ENCODE measurements at places on chromosomes 12 and 14.

DNA sequence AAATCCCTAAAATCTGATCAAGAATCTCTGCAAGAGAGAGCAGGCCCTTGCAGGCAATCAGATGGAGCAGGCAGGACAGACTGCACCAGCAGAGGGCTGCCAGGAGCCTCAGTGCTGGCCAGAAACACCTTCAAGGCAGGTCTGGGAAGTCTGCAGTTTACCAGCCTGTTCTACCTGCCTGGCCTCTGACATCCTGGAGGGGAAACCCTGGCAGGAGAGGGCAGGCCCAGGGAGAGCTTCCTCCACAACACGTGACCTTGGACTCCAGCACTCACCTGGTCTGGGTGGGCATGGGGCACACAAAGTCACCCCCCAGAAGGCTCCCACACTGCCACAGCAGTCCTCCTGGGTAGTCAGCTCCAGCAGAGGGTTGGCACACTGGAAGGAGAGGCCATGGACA is 56.0 kb downstream of the ISCA2 start:
- no peak for DNase-seq

DNA sequence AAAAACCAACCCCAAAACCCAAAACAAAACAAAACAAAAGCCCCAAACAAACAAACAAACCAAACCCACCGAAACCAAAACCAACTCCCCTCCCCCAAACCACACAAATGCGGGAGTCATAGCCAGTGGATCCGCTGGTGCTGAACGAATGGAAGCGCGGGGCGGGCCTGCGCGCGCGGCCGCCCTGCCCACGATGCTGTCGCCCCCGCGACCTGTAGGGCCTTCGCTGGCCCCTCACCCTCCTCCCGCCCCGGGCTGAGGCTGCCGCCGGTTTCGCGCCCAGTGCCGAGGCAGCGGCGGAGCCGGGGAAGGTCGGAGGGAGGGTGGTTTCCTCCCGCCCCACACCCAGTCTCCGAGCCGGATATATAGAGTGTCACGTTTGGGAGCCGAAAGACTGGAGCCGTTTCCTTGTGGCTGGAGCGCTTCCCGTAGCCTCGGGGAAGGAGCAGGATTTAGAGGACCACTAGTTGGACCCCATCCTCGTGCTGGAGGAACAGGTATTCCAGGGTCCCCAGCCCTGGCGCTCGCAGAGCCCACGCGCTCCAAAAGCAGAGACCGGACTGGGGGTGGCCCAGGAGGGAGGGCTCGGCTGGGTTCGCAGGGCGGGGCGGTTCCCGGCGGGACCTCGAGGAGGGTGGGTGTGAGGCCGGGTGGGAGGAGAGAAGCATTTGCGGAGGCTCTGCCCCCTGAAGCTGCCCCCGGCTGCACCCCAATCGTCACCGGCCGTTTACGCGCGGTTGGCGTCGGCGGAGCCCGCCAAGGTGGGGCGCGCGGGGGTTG is at the start of gene FAR2:
TSS of gene FAR2 (plus strand) at position 368 of the 780 bp plus-strand sequence. CDS start 121,172 bp downstream, outside the sequence.
- DNase-seq, result peak; percentile 76

DNA sequence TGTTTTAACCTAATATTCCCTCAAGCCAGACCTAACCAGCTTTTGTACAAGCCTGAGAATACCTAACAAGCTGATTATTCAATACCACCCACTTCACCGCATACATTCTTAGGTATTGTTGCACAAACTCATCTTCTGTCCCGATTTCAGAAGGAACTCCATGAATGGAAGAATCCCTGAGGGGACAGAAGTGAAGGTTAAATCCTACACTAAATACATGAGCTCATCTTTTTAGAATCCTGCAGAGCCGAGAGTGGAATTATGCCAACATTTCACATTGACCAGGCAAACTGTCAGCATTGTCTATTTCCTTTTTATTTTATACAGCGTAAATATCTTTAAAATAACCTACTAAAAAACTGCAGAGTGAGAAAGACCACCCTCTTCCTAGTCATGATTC is 140.7 kb upstream of the PRICKLE1 start:
- no peak for DNase-seq

- DNase-seq, result peak; percentile 83
Measured at GRCh38 chr12:83823386-83824045, 1089.1 kb downstream of the SLC6A15 start.

DNA sequence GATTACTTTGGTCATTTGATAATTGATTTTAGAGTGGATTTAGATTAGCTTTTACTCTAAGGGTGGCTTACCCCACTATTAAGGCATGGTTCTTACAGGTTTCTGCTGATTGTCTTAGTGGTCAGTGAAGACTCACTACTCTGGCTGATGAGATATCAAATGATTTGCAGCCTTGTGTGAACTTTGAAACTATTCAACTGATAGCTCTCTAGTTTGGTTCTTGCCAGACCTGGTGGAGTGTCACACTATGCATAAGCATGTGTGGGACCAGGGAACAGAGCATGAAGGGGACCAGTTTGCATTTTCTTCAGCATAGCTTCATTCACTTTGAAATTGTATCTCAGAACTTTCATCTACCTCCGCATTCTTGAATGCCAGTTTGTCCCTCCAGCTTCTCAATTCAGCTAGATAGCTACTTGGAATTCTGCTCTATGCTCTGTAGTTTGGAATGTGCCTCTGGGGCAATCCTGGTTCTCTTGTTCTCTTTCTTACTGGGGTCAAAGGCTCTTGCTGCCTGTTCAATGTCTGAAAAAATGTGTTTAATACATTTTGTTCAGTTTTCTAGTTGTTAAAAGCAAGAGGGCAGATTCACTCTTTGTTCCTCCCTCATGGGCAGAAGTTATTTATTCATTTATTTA is 12.7 kb downstream of the SCYL2 start:
- no peak for DNase-seq

DNA sequence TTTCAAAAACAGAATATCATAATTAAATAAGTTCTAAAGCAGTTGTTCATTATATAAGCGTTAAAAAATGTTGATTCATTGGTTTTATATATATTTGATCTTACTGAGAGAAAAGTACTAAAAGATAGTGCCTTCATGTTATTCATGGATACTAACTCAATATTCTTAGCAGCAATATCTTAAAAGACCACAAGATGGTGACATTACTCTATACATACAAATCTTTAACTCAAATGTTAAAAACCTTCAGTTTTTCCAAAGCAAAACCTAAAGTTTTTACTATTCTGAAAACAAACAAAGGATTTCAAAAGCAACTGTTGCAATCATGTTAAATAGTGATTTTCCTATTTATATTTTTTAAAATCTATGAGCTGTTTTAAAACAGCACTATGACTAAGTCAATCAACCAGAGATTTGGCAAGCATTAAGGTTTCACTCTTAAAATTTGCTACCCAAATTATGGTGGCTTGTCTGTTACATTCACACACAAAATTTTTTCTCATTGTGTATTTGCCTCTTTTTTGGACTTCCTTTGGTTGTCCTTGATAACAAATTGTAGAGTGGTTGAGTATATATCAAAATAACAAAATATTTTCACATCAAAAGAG is 50.1 kb upstream of the RERGL start:
- DNase-seq, result peak; percentile 58

GRCh38 chr12:74264692-74265091 is 272.9 kb upstream of the ATXN7L3B start:
- DNase-seq, result no peak

- DNase-seq, result no peak
Measured at GRCh38 chr12:39499296-39499695, 56.4 kb upstream of the KIF21A start.

DNA sequence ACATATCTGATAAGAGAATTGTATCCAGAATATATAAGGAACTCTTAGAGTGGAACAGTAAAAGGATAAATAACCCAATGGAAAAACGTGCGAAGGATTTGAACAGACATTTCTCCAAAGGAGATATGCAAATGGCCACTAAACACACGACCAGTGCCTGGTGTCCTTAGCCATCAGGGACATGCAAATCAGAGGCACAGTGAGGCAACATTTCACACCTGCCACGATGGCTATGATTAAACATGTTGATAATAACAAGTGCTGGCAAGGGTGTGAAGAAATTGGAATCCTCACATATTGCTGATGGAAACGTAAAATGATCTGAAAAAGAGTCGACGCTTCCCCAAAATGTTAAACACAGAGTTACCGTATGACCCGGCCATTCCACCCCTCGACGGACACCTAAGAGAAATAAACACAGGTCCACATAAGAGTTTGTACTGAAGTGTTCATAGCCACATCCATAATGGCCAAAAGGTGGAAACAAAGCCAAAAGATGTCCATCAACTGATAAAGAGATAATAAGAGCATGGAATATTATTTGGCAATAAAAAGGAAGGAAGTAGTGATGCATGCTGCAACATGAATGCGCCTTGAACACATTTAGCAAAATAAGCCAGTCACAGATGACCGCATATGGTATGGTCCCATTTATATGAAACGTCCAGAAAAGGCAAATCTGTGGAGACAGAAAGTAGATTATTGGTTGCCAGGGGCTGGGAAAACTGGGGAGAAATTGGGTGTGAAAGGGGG is 6.3 kb upstream of the TMEM121 start:
- DNase-seq, result no peak

GRCh38 chr12:66279123-66279712 is 23.1 kb upstream of the HELB start:
- peak; percentile 62 for DNase-seq
